ENCODE measurements at places on chromosomes 5 and 9. TPM values are rescaled to one million over a fixed set of nuclear protein-coding genes. Genes with fewer than 3 reads are reported as not detected.

DNA sequence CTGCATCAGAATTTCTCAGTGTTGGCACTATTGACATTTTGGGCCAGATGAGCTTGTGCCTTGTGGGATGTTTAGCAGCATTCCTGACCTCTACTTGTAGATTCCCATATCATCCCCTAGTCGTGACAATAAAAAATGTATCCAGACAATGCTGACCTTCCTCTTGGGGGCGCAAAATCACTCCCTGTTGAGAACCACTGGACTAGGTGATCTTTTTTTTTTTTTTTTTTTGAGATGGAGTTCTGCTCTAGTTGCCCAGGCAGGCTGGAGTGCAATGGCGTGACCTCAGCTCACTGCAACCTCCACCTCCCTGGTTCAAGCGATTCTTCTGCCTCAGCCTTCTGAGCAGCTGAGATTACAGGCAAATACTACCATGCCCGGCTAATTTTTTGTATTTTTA lies 22.6 kb downstream of the STXBP1 start:
- DNase-seq, result no peak

GRCh38 chr5:37495210-37495609 lies 116.1 kb downstream of the WDR70 start:
- DNase-seq, result peak; percentile 27

- DNase-seq, result no peak
These were observed 145.5 kb upstream of the POU5F2 start for GRCh38 chr5:93886917-93887361.

CBY3 gene
- not detected for total RNA-seq

GRCh38 chr9:90841615-90842014 lies 40.0 kb downstream of the SYK start:
- DNase-seq, result no peak

DNA sequence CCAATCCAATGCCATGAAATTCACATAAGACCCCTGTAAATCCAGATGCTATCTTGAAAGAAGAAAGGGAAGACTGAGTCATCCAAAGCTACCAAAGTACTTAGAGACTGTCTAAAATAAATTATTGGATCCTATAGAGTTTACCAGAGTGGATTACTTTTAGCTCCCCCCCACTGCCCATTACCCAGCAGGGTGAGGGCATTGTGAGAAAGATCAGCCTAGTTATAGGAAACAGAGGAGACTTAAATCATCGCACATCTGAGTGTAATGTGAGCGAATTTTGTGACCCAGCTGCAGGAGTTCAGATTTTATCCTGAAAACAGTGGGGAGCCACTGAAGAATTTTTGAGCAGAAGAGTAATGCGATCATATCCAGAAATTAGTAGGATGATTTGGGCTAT lies 1.6 kb upstream of the ENHO start:
- DNase-seq, result no peak

DNA sequence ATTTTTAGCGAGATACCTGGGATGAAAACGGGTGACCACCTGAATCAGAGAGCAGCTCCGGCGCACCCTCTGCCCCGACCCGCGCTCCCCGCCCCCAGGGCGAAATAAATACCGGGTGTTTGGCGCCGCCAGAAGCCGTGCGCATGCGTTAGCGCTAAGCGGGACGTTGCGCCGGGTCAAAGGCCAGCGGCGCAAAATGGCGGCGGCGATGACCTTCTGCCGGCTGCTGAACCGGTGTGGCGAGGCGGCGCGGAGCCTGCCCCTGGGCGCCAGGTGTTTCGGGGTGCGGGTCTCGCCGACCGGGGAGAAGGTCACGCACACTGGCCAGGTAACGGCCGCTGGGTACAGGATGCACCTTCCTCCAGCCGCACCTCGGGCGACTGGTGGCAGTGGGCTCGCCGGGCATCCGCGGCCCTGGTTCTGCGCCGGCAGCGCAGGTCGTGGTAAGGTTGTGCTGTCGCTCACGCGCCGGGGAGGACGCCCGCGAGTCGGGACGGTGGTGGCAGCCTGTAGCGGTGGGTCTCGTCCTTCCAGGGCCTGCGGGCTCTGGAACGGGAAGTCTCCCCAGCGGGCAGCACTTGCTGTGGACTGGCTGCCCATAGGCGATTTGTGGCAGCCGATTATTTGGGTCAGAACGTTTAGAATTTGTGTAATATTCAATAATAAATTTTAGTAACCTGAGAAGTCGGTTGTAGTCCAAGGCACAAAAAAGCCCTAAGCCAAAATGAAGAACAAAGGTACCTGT lies at the start of gene NDUFS6:
TSS of gene NDUFS6 (plus strand) at position 186 of the 745 bp plus-strand sequence. CDS start at position 197, 11 bp downstream.
- DNase-seq, result peak; percentile 17

ANKRD34B gene
- total RNA-seq, result not detected

DNA sequence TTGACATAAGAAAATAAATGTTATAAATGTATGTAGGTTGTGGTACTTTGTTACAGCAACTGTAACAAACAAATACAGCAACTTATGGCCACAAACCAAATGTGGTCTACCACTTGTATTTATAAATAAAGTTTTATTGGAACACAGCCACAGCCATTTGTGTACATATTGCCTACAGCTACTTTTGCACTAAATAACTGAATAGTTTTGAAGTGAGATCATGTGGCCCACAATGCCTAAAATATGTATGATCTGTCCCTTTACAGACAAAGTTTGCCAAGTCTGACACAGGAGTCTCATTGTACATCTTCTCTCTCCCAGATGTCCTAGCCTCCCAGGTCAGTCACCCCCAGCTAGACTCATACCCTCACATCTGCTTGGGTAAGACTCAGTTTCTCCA lies 283.6 kb upstream of the PRDM9 start:
- peak; percentile 41 for DNase-seq

GRCh38 chr9:130235558-130236435 lies 29.8 kb upstream of the HMCN2 start:
- DNase-seq, result no peak

- DNase-seq, result no peak
These were observed 334.7 kb downstream of the NR2F1-AS1 start for GRCh38 chr5:93246090-93246855.

SAXO1 gene
- total RNA-seq, result not detected

DNA sequence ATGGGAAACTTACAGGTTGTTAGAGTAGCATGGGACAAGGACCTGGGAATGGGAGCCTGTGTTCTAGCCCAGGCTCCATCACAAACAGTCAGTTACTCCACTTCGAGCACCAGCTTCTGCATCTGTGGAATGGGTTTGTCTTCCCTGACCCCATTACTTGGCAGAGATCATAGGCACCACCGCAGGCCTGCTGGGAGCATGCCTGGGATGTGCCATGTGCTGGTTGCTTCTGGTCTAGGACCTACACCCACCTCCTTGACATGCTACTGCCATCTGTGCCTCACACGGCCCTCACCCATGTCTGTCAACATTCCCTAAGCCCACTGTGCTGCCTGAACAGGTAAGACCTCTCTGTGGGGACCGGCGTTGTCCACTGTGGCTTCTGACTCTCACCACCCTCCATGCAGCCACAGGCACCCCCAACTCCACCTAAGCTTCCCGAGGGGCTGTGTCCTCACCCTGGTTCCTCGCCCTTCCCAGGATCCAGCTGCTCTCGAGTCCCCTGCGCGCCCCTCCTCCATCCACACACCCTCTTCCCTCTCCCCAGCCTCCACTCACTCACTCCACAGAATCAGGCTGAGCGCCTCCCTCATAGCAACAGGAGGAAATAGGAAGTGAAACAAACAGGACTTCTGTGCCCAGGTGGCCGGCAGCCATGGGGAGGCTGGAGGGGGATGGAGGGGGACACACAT lies 85.9 kb upstream of the FAM120A start:
- no peak for DNase-seq

GRCh38 chr5:174222891-174223290 lies 177.4 kb downstream of the NSG2 start:
- DNase-seq, result no peak

SLC4A9 gene
- total RNA-seq, result not detected

GRCh38 chr5:62685221-62685620 lies 106.6 kb downstream of the LRRC70 start:
- DNase-seq, result no peak

IL7R gene
- not detected for total RNA-seq

SLCO6A1 gene
- under 0.01 TPM for total RNA-seq

GRCh38 chr5:63250939-63251338 lies 672.3 kb downstream of the LRRC70 start:
- DNase-seq, result no peak

- DNase-seq, result peak; percentile 95
These were observed 69.5 kb upstream of the RAD23B start for GRCh38 chr9:107213561-107214028.

HTR1A gene
- not detected for total RNA-seq

GRCh38 chr9:127181315-127181580 lies 58.8 kb upstream of the ANGPTL2 start:
- DNase-seq, result no peak

DNA sequence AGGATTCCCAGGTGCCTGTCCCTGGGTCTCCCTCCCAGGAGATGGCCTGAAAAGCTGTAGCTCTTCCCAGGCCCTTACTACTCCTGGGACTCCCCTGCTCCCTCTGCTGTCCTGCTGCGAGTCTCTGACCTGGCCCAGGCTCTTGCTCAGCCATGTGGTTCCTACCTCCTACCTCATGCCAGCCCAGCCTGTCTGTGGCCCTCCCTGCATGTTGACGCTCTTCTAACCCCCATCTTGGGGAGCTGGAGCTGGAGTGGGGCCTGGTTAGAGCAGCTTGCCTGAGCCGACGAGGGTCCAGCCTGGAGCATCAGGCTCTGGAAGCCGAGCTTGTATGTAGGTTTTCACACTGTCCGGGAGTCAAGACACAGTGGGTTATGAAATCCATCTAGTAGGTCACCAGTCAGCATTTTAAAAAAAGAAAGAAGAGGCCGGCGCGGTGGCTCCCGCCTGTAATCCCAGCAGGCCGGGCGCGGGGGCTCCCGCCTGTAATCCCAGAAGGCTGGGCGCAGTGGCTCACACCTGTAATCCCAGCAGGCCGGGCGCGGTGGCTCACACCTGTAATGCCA lies 244.4 kb downstream of the FANCC start:
- no peak for DNase-seq

DNA sequence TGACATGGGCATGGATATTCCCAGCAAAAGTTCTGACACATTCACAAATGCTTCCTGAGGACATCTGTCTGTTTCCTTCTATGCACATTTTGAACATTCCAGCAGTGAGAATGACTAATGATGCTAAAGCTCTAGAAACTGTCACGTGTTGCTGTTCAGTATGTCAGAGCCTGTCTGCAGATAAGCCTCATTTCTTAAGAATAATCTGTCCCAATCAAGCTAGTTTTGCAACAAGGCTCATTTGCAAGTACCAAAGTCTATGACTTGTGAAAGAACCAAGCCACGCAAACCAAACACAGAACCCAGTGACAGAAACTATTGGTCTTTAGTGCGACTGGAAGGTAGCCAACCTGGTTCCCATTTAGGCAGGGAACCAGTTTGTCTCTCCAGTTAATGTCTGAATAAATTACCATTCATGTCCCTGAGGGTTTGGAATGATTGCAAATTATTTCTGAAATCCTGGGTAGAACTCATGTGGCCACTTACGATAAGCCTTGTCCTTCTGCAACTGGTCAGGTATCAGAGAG lies 178.5 kb downstream of the C9orf152 start:
- peak; percentile 96 for DNase-seq

DNA sequence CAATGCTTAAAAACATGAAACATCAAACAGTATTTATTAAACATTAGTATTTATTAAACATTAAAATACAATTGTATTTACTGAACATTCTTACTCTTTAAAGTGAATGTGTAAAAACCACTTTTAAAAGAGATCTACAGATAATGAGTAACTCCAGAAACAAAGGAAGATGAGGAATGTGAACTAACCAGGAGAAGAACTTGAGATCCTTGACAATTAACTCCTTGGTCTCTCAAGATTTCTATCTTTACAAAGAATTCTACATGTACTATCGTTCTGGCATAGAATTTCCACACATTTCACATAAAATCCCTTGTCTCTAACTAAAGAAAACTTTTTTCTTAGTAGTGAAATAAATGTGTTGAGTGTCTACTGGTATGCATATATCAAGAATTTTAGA lies 28.7 kb upstream of the IFNE start:
- DNase-seq, result no peak

ENHO gene
- 0.13 TPM for total RNA-seq

NDFIP1 gene
- 16.8 TPM for total RNA-seq

DNA sequence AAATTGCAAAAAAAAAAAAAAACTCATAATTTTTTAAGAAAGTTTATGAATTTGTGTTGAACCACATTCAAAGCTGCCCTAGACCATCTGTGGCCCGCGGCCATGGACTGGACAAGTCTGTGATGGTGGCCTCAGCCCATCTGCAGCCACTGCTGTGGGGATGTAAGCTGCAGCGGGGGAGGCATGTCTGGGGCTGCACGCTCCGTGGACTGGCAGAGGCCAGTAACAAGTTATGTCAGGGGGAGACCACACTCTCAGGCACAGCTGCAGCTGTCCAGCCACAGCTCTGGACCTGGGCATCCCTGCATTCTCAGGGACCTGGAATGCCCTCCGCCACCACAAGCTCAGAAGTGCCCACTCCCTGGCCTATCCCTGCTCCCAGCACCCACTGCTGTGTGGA lies 1272.3 kb upstream of the CDH9 start:
- no peak for DNase-seq

DNA sequence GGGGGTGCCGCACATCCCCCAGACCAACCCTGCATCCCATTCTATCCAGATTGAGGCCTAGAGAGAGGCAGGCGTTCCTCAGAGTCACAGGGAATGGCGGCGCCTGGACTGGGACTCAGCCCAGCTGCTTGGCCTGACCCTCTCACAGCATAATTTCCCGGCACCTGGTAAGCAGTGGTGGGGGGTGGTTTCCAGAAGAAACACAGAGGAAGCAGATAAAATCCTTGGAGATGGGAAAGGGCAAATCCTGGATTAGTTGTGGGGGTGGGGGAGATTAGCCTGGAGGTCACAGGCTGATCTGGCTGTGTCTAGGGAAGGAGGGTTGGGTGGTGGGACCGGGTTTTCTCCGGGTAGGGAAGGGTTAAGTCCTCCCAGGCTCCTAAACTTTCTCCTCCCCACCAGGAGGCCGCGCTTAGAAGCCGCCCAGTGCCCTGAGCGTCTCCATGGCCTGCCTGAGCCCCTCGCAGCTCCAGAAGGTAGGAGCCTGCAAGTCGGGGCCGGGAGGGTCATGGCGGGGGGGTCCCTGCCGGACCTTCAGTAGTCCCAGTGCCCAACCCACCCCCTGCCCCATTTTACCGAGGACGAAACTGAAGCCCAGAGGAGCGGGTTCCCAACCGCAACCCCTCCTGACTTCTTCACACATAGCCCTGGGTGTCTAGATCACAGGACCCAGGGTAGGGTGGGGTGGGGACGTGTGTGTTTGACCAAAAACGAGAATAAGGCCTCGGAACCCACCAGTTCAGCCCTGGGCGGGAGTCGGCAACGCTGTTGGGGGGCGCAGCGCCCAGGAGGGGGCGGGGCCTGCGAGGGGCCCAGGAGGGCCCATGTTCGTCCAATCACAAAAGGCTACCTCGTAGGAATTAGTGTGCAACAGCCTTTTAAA lies 1.3 kb downstream of the PHYHD1 start:
- DNase-seq, result no peak

DNA sequence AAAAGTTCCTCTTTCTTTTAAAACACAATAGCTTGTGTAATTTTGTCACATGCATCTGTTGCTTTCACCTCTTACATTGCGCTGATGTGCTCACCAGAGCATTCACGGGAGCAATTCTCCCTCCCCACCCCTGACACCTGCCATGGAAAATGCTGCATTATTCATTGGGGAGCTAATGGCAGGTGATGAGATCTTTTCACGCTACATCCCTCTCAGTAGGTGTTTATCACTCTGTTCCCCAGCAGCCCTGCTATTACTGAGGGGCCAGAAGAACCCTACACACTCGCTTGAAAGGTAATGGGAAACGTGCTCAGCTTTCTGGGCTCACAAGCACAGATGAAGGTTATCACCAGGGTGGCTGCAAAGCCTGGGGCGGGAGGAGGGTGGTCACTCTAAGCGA lies 398.0 kb downstream of the PSAT1 start:
- no peak for DNase-seq

All from bronchial epithelial cell (primary cell).